C1 segment of cervical spinal cord (tissue), 14 donors: ENCODE measurements at places on chromosomes 1 and 21.

DNA sequence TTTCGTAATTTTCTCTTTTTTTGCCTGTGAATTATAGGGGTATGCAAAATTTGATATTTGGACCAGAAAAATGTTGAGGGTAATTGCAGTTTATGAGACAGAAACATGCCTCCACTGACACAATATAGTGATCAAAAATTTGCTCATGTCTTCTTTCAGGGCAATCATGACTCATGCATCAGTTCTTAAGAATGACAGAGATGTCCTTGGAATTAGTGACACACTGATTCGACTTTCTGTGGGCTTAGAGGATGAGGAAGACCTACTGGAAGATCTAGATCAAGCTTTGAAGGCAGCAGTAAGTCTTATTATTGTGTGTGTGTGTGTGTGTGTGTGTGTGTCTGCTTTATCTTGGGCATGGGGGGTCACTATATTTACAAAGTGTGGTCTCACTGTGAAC is 27.5 kb downstream of the CTH start:
- no peak for DNase-seq

DNA sequence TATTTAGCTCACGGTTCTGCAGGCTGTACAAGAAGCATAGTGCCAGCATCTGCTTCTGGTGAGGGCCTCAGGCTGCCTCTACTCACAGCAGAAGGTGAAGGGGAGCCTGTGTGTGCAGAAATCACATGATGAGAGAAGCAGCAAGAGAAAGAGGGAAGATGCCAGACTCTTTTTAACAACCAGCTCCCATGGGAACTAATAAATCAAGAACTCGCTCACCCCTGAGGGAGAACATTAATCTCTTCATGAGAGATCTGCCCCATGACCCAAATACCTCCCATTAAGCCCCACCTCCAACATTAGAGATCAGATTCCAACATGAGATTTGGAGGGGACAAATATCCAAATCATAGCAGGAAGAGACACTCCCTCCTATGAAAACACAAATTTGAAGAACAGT is 74.1 kb downstream of the OLFML2B start:
- DNase-seq, result no peak

GRCh38 chr1:117167402-117167801 is 43.3 kb downstream of the VTCN1 start:
- DNase-seq, result no peak

- DNase-seq, result no peak
Observed at GRCh38 chr1:194164755-194165154, 978.3 kb upstream of the B3GALT2 start.

DNA sequence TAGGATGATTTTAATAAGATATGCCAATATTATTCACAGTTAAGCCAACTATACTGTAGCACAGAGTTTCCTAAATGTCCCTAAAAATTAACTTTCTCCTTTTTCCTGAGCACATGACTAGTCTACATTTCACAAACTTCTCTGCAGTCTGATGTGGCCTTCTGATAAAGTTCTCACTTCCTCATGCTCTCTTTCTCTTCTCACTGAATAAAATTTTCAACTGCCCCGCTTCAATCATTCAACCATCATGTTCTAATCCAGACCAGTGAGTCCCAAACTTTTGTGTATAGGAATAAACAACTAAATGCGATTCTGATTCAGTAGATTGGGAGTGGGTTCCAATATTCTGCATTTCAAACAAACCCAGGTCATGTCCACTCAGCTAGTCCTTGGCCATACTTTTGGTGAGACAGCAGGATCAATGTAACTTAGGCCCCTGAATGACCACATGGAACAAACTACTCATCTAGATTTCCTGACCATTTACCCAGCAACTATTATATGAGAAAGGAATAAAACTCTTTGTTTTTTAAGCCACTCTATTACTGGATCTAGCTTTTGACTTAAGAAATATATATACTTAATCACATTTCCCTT is 20.1 kb downstream of the TUT4 start:
- DNase-seq, result no peak

- DNase-seq, result no peak
Observed at GRCh38 chr1:184761969-184762485, 7.4 kb upstream of the EDEM3 start.

DNA sequence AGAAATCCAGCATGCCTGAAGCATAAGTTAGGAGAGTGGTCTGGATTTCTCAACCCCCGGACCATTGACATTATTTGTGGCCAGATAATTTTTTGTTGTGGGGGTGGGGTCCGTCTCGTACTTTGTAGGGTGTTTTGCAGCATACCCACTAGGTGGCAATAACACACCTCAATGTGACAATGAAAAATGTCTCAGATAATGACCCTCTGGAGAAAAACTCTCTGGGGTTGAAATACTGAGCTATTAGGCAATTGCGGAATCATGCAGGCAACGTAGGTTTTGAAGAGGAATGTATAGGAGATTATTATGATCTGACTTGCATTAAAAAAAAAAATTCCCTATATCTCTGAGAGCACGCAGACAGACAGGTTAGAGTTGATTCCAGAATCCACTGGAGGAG is 25.3 kb upstream of the RRP15 start:
- no peak for DNase-seq

GRCh38 chr1:204075890-204076846 is 3.3 kb downstream of the SOX13 start:
- DNase-seq, result no peak

DNA sequence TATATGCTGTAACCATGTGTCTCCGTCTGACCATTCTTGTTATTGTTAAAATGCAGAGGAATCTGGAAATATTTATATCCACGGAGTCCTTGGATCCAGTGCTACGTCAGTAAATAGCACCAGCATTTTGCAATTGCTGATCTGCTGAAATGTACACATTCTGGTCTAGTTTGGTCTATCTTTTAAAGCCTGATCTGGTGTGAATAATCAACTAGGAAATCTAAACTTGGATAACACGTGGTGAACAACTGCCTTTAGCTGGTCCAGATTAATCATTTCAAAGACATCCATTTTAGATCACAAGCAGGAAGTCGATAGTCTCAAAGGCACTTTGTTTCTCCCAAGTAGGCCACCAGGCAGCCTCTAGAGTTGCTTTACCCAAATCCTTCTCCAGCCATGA is 32.6 kb downstream of the PDPN start:
- no peak for DNase-seq

DNA sequence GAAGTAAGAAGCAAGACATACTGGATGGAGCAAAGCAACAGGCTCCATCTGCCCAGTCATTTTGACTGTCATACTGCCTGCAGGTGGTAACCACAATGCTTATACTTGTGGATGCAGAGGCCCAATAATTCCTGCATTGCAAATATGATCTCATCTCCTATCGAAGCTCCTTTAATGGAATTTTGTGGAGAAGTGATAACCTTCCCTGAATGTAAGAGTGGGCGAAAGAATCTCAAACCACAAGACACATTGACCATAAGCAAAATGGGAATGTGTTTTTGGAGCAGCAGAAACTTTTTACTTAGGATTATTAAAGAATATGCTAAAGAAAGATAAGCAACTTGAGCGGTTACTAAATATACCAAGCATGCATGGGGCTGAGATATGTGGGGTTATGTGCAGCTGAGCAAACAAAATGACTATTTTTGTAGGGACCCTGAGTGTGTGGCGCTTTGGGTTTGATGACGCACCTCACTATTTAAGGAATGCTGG is 77.4 kb upstream of the BACH1 start:
- DNase-seq, result no peak

DNA sequence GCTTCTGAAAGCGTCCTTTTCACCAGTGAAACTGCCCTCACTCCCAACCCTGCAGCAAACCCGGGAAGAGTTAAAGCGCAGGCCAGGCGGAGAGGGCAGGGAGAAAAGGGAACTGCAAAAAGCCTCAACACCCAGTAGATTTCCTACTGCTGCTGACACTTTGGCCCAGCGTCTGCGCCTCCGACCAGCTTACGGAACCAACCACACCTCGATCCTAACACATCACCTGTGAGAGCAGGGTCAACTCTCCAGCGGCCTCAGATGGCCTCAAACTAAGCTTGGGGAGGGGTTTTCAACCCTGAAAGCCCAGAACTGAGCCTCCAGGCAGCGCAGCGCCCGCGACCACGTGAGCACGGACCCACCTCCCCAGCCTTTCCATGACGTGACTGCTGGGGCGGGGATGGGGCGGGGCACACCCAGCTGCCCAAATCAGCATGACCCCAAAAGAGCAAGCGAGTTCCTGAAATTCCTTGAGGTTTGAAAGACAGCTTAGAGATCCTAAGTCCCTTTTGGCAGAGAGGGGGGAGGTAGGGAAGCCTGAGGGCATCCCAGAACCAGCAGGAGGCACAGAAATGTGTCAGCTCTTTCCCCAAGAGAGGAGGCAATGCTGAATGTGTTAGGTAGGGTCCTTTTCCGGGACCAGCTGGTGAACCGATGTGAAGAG is 59.1 kb downstream of the ITPKB start:
- peak; percentile 62 for DNase-seq

DNA sequence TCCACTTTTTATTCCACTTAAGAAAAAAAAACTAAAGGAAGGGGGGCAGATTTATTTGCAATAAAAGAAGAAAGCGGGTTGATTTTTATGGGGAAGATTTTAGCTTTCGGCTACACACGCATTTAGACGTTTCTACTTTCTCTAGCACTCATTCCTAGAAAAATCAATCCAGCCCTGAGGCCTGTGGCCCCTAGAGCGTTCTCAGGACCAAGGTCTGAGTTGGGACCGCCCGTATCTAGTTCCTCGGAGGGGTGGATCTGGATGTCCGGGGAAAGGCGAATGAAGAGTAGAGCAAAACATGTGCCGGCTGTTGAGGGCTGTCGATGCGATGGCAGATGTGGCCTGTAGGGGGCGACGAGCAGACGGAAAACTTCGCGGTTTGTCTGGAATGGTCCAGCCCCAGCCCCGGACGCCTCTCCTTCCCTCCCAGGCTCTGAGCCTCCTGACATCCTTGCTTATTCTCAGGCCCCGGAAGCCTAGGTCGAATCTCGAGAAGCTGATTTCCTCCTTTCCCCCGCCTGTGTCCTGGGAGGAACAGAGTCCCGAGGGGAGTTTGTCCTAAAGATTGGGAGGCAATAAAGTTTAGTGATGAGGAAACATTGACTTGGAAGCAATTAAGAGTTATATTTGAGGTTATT is 5.2 kb downstream of the FOXD3 start:
- DNase-seq, result no peak

DNA sequence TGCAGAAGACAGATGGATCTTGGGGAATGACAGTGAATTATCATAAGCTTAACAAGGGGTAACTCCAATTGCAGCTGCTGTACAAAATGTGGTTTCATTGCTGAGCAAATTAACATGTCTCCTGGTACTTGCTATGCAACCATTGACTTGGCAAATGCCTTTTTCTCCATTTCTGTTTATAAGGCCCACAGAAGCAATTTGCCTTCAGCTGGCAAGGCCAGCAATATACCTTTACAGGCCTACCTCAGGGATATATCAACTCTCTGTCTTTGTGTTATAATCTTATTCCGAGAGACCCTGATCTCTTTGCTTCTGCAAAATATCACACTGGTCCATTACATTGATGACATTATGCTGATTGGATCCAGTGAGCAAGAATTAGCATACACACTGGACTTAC is 52.7 kb upstream of the KIAA0040 start:
- DNase-seq, result no peak

- DNase-seq, result no peak
Observed at GRCh38 chr1:43932786-43933385, 715 bp upstream of the ARTN start.

GRCh38 chr1:100523038-100523652 is 14.8 kb upstream of the GPR88 start:
- no peak for DNase-seq

- DNase-seq, result no peak
Observed at GRCh38 chr1:215776336-215776735, 209.2 kb downstream of the KCTD3 start.

- peak; percentile 73 for DNase-seq
Observed at GRCh38 chr1:1891349-1892078, 627 bp upstream of the GNB1 start.

- DNase-seq, result no peak
Observed at GRCh38 chr1:64209221-64209620, 5.8 kb downstream of the UBE2U start.

- DNase-seq, result no peak
Observed at GRCh38 chr1:208759255-208759654, 515.1 kb upstream of the PLXNA2 start.

DNA sequence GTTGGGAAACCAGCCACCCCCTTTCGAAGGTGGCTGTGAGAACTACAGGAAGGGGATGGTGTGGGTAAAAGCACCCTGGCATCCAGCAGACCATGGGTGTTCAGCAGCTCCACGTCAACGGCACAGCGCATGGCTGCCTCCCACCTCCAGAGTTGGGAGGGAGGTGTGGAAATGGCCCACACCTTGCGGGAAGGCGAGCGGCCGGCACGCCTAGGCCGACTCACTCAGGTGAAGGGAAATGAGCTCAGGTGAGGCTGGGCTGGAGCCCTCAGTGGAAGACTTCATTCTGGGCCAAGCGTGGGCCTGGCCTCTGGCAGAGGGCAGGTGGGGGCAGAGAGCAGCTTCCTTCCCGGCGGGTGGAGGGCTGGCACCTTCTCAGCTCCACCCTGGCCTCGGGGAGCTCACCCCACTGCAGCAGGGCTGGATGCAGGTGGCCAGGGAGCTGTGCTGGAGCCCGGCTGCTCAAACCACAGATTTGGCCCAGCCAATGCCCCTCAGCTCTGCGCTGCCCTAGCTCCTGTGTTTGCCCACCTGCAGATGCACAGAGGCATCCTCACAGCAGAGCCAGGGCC is 24.8 kb upstream of the ALDH4A1 start:
- no peak for DNase-seq

GRCh38 chr1:223129229-223129901 is 13.7 kb downstream of the TLR5 start:
- DNase-seq, result no peak

DNA sequence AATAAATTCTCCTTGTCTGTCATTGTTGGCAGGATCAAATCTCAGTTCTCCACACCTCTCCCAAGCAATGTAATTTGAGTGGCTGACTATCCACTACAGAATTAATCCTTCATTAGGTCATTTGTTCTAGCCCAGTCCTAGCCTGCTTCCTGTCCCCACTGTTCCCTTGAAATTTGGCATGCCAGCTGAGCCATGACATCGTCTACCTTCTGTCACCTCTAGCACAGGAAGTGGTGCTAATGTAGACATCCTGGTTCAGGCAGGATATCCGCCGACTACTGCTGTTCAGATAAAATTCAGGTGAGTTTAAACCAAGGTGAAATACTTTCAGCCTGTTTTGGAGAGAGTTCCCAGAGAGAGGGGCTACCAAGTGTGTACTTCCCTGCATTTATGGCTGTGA is 5.9 kb downstream of the CHRM3 start:
- DNase-seq, result no peak
